ENCODE measurements at places on chromosomes 4 and X. TPM values are rescaled to one million over a fixed set of nuclear protein-coding genes. Genes with fewer than 3 reads are reported as not detected.

DNA sequence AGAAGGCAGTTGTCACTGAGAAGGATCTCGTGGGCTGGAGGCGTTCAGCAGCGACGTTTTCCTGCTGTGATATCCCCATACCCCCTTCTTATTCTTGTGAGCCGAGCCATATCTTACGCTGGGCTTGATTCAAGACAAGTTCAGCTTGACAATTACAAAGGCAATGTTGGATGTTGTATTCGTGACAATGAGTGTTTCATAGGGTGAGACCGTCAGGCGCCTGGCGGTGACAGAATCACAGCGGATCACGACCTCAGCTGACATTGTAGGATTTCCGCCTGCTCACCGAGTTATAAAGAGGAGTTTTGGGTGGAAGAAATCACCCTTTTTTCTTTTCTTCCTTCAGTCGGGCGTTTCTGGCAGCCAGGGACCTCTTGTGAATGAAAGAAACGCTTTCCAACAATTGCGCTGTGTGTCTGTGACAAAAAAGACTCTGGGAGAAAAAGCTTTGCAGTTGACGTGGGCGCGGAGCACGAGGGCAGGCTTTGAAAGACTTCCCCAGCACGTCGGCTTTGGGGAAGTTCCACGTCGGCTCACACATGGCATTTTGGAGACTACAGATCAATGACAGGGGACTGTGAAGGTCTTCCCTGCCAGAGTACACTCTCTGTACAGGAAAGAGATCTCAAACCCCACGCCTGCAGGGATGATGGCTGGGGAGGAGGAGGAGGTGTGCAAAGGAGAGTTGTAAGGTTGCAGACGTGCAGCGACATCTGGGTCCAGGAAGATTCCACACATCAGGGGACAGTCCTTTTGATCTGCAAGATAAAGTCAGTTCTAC, 135.4 kb downstream of the CRLF2 start:
- no peak for DNase-seq

- DNase-seq, result peak; percentile 71
Measured at GRCh38 chr4:183758061-183758757, 99.1 kb downstream of the TRAPPC11 start.

DNA sequence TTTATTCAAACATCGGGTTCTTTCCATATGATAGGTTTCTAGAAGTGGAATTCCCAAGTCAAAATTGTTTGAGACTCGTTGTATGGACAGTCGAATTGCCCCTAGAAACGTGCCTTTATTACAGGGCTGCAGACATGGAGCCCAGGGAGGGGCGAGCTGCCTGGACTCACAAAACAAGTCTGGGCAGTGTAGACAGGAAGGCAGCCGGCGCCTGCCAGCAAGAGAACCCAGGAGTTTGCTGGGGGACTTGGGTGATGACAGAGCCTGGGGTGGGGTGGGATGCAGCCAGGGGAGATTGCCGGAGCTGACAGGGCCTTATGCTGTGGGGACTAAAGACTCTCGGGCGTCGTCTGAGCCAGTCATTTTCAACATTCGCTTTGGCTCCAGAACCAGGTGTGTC, 107.4 kb upstream of the MSX1 start:
- no peak for DNase-seq

DNA sequence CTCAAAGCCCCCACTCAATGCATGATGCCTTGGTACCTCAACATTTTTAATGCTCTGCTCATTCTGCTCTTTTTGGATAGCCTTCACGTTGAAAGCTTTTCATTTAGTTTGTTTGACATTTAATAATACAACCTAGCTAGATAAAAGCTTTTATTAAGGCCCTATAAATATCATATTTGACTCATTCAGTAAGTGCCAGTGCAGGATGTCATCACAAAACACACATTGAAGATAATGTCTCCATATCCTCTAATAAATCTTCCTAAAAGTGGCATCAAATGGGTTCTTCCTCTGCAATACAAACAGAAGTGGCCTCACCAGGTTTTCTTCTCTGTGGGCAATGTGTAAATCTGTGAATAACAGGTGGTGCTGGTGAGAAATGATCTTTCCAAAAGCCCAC, 12.0 kb upstream of the PCYT1B start:
- DNase-seq, result no peak

DNA sequence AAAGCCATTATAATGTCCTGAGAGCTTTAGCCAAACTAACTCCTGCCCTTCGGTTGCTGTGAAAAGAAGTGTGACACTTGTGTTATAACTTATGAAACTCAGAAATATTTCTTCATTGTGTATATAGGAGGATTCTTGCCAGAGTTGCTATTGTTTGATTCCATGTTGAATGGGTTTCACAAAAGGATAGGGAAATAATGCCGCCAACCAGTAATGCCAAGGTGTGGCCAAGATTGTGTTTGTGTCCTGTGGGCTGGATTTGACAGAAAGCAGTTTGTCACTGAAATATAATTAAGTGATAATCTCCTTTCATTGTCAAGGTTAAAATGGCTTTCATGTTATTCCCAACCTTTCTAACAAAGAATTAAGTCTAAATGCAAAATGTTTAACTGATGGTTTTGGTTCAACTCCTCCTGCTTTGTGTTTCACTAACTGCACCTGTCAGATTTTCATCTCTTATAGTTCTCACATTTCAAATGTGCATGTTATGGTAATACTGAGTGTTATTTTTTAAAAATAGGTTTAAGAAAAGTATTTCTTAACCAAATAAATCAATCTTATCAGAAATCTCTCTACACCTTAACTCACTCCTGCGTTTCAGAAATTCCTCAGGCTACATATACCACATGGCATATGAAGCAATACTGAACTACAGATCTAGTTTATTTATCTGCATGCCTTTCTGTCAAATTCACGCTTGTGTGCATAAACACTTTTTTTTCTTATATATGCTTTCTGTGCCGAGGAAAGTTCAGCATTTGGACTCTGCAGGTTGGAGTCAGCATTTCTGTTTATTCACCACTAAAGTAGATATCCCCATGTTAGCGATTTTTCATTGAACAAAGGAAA, at the start of gene CLDN22:
Gene CLDN22 (minus strand): TSS at position 66 of the 849 bp plus-strand sequence. CDS start 58 bp downstream, at position 8.
- no peak for DNase-seq

GRCh38 chrX:152904151-152905080, 6.5 kb downstream of the ZNF185 start:
- no peak for DNase-seq

- DNase-seq, result no peak
Measured at GRCh38 chrX:33741807-33742206, 390.3 kb downstream of the FAM47A start.

GRCh38 chrX:41025926-41026701, 59.1 kb upstream of the USP9X start:
- DNase-seq, result no peak

DNA sequence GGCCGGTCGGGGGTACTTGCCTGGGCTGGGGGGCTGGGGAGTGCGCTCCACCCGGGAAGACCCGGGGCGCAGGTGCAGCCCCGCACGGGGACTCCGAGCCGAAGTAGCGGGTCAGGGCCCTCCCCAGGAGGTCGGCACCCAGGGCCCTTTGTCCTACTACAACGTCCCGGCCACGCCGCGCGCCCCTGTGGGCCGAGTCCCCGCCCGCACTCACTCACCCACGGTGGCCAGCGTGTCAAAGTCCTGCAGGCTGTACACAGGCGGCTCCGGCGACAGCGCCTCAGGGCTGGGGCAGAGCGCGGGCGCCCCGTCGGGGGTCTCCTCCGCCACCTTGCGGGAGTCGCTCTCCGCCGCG, 602 bp downstream of the PRKX start:
- DNase-seq, result no peak

- no peak for DNase-seq
Measured at GRCh38 chr4:168139336-168139735, 47.0 kb downstream of the ANXA10 start.

GRCh38 chr4:145285928-145286327, 105.5 kb upstream of the OTUD4 start:
- no peak for DNase-seq

DNA sequence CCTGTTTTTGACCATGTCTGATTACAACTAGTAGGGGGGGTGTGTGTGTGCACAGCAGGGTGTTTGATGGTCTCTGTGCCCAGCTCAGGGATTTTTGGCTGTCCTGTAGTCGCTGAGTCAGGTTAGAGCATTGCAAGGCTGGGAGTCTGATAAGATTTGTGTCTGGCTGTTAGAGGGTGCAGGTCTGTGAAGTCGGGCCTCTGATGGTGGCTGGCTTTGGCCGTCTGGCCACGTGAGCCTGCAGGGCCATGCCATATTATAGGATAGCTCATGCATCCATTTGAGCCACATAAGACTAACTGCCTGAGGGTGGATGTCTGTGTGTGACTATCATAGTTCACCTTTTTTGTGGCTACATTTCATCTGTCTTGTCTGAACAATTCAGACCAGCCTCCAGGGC, 4.9 kb downstream of the PORCN start:
- no peak for DNase-seq

- no peak for DNase-seq
Measured at GRCh38 chrX:110000000-110000399, 2.9 kb upstream of the TMEM164 start.

GRCh38 chr4:37742149-37742548, 56.0 kb upstream of the RELL1 start:
- no peak for DNase-seq

- DNase-seq, result no peak
Measured at GRCh38 chr4:65653740-65654361, 16.4 kb downstream of the EPHA5 start.

DNA sequence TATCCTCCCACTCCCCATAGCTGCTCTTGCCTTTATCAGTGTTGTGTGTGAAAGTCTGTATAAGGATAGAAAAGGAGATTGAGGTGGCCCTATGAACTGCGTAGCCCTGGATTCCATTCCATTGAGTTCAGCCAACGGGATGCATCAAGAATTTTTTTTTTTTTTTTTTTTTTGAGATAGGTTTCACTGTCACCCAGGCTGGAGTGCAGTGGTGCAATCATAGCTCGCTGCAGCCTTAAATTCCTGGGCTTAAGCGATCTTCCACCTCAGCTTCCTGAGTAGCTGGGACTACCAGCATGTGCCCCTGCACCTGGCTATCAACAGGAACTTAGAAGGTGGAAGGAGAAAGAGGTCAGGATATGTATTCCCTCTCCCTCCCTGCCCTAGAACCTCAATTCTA, 187.2 kb upstream of the SPRY1 start:
- no peak for DNase-seq

GRCh38 chr4:104752337-104752736, 257.6 kb upstream of the CXXC4 start:
- no peak for DNase-seq

DNA sequence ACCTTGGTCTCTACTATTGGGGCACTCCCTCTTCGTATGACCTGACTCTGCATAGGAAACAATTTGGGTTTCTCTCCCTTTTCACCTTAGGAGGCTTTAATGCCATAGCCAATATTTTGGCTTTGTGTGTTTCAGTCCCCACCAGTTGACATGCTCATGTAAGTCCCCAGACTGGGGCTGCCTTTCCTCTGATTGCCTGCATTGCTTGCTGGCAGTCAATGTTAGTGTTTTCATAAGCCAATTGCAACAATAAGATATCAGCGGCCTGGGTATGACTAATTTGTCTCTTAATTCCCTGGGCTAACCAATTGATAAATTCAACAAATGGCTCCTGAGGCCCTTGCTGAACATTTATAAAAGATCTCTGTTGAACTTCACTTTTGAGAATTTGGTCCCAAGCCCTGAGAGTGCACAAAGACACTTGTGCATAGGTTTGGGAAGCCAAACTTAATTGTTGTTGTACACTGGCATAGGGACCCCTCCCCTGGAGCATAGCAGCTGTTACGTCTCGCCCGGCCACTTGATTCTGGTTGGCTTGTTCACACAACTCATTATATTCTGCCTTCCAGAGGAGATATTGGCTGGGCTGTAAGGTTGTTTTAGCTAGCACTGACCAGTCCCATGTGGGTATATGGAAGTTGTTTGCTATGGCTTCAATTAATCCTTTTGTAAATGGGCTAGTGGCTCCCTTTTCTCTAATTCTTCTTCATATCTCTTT, 206.2 kb downstream of the PABPC4L start:
- no peak for DNase-seq

- DNase-seq, result no peak
Measured at GRCh38 chrX:55490974-55491373, 1.3 kb upstream of the USP51 start.

DNA sequence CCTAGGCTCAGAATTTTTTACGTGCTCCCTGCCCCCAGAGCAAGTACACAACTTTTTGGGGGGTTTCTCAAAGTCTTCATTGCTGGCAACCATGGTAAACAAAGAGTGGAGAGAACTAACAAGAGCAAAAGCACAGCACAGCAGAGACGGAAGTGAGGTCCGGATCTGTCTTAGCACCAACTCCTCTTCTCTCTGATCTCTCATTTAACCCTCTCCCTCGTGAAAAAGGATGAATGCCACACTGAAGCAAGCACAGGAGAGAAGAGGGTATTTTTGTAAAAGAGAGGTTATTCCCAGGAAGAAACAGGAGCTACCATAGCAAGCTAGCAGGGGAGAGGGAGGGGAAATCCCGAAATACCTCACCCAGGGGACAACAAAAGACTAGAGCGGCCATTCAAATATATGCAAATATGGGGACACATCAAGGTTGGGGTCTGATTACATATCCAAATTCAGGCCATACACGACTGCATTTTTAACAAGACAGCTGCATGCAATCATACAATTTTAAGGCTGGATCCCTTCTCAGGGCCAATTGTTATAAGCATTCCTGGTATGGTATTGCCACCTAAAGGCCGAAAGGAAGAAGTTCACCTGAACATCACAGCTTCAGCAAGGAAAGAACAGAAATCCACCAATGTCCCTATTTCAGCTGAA, 46.6 kb downstream of the CD40LG start:
- DNase-seq, result no peak

DNA sequence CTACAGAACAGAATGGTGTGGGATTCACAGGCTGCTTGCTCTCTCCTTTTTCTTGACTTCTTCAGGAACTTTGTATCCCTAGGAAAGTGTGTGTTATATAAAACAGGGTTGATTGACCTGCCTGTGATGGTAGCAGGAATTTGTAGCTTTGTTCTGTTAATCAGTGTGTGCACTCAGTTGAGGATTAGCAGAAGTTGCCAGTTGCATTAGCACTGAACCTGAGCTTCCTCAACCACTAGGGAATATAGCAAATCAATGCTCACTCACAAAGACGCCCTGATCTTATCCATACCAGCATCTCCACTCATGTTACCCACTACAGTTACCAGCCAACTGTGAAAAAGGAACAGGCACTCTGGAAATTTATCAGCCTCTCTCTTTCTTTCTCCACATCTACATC, 319.1 kb upstream of the EMCN start:
- DNase-seq, result no peak

DNA sequence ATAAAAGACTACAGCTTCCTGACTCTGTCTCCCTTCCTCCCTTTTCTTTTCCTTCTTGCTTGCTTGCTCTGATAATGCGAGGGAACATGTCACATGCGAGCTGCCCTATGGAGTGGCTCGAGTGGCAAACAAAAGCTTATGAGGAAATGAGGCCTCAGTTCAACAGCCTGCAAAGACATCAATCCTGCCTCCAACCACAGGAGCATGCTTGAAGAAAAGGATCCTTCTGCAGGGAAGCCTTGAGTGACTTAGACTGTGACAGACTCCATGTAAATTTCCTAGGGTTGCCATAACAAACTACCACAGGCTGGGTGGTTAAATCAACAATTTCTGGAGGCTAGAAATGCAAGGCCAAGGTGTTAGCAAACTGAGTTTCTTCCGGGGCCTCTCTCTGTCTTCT, 152.5 kb downstream of the NR3C2 start:
- no peak for DNase-seq

The NPY2R gene
- total RNA-seq, result 0.12 TPM

The C1QTNF7 gene
- total RNA-seq, result 1.0 TPM

The PPP4R3C gene
- total RNA-seq, result not detected

The F8A2 gene
- not detected for total RNA-seq

The KIAA1210 gene
- total RNA-seq, result 0.04 TPM

Data from right atrium auricular region (tissue), 2 donors.